Brain (organoid and tissue), 16 donors: ENCODE measurements at places on chromosomes 6 and 20.

DNA sequence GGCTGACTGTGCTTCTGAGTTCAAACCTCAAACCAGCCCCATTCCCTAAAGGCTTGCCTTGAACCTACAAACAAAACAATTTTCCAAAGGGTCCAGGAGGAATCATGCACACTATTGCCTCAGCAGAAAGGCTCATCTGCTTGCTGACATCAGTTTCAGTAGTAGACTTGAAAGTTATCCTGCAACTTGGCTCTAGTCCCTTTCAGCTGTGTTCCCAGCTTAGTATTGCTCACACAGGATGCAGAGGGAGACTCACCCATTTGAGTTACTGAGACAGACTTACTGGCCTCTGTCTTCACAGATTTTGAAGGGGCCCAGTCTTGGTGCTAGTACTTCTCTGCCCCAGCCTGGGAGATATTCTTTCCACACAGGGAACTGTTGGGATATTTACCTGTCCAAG, 38.5 kb upstream of the TFB1M start:
- no peak for DNase-seq

DNA sequence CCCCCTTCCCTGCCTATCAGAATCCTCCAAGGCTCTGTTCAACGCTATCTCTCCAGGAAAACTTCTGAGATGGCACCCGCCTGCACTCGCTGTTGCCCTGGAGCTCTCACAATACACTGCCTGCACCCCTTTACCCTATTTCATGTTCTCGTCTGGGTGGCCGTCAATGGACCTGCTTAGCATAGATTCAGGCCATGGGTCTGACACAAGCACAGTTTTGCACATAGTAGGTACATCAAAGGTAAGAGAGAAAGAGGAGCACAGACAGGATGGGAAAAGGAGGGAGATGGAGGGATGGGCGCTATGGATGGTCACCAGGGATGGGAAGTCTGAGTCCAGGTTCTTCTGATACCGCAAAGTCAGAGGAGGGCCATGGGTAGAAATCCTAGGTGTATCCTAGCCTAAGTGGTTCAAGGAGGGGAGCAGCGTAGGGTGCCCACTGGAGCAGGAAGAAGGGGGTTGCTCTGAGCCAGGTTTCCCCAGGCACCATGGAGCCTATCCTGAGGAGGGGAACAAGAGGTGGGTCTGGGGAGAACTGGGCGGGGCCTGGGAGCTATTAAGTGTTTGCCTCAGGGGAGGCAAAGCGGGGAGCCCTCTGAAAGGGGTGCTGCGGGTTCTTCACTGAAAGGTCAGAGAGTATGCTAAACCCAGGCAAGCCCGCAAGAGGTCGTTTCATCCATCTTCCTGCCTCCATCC, 89.3 kb downstream of the MRPL14 start:
- DNase-seq, result no peak

DNA sequence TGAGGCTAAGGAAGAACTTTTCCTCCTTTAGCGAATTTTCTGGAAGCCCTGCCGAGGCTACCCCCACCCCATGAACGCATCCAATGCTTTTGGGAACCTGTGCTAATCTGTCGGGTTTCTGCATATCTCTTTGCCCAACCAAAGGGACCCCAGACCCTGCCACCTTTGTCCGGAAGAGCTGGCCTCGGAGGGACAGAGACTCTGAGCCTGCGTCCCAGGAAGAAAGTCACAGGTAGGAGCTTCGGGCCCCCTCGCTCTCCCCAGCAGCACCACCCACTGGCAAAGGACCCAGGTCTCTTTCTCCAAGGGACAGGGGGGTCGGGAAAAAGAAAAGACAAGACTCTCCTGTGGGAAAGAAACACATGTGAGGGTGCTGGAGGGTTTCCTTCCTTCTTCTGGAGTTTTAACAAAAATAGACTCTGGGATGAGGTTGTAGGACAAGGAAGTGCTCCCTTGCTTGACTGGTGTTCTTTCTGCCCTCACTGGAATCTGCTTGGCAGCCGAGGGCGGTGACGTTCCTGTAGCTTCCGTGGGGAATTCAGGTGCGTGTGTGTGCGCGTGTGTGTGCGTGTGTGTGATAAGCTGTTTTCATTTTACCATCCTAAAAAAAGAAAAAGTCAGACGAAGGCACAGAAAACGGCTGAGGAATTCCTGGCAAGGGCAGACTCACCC, 16.3 kb upstream of the FOXC1 start:
- DNase-seq, result no peak

DNA sequence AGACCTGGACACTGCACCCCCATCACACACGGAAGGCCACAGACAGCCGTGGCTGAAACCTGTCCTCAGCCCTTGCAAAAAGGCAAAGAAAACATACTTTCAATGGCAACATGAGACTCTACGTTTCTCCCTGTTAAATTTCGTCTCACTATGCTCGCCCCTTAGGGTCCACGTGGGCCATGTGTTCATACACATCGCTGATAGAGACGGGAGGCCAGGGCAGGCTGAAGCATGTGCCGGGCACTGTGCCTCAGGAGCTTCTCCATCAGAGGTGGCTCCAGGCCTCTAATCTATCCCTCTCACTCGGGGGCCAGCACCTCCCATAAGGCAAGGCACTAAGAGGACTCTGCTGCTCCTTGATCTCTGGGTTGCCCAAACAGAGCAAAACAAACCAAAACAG, 17.5 kb downstream of the PXDC1 start:
- no peak for DNase-seq

DNA sequence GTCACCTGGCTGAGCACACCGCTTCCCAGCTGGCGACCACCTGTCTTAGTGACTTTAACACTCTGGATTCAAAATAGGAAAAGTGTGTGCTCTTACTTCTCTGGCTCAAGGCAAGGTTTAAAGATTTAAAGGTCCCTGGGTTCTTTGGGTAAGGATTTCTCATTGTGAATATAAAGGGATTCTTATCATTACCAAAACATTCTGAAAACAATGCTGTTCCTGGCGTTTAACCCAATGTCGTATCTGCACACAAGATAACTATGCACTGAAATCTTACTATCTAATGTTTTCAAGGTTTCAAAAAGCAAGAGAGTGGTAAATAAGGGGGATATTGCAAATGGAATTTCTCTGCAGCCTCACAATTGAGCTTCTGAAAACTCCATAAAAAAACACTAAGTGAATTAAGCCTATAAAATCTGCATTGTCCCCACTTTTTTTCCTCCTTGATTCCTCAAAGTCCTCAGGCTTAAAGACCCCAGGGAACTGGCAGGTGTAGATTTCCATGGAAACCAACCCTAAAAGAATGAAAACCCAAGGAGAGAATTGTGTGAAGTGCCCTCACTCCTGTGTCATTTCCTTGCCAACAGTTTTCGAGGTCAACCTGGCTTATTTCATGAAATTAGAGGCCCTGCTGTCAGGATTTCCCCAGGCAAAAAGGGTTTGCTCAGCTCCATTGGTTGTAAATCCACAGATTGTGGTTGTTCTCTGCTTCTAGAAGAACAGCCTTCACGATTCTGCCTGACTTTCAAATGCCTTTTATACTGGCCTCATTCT, 44.0 kb downstream of the BMP2 start:
- DNase-seq, result peak; percentile 82

- no peak for DNase-seq
These were observed 6.2 kb downstream of the RNF217 start for GRCh38 chr6:124968401-124968800.

GRCh38 chr6:159008656-159009288, 8.8 kb upstream of the RSPH3 start:
- DNase-seq, result peak; percentile 59

DNA sequence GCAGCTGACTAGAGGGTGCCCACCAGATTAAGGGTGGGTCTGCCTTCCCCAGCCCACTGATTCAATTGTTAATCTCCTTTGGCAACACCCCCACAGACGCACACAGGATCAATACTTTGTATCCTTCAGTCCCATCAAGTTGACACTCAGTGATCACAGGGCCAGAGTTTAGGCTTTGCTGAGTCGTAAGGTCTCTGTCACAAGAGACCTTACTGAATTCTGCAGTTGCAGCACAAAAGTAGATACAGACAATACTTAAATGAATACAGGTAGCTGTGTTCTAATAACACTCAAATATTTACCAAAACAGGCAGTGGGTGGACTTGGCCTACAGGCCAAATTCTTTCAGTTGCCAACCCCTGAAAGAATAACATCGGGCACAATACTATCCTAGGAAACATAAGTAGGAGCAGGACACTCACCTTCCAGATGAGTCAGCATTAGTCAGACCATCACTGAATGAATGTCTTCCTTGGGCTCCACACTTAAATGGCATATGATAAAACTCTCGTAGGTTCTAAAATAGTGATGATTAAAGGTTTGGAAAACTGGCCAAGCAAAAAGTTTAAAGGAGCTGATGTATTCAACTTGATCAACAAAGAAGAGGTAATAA, 190.0 kb downstream of the UBE3D start:
- DNase-seq, result no peak

DNA sequence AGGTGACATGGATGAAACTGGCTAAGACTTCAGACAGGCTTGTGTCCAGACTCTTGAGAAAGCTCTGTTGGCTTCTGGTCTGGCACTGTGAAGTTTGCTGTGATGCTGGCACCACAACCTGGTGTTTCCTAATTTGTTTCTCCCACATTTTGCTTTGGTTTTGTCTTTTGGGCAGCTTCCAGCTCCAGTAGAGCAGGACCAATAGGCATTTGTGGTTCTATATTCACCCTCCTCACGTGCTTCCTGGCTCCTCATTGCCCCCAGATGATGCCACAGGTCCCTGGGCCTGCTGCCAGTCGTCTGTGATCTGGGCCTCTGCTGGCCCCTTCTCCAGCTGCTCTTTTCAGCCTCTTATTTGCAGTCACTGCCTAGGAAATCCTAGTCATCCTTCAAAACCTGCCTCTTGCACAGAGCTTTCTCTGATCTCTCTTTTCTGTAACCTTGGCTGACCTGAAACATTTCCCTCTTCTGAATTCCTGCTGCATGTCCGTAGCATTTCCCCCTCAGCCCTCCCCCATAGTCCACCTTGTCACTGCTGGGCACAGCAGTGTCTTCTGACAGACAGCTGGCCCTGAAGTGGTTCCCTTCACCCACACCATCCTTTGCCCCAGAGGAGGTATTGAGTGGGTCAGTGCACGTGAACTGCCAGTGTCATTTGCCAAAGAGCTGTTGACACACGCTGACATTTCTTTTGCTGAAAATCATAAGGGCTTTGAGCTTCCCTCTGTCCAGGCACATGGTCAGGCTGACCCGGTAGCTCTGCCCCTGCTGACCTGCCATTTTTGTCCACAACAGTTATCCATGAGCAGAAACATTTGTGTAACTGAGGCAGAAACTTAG, 63.0 kb downstream of the PTPN1 start:
- peak; percentile 97 for DNase-seq

DNA sequence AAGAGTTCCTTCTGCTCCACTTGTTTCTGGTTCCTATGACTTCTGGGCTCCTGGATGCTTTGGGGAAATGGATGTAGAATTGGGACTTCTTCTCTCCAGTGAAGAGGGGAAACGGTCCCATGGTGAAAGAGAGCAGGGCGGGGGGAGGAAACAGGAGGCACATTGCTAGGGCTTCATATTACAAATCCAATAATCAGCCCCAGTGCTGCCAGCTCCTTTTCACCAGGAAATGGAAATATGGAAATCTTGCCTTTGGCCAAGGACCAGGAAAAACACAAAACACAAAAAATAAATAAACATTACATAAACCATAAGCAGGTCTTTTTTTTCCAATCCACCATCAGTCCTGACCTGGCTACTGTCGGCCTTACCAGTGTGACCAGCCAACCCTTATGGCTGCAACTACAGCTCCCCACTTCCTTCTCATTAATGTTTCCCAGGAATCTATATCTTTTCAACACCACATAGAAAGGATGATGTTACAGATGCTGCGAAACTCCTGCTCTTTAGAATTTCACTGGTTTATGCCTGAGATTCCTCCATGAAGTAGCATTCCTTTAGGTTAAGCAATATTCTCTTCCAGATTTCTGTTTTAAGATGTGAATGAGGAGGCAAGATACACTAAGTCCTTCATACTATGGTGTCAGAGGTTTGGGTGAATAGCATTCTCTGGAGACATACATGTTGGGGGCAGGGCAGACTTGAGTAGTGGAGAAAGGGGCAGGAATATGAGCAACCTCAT, 2.0 kb downstream of the PI3 start:
- no peak for DNase-seq

DNA sequence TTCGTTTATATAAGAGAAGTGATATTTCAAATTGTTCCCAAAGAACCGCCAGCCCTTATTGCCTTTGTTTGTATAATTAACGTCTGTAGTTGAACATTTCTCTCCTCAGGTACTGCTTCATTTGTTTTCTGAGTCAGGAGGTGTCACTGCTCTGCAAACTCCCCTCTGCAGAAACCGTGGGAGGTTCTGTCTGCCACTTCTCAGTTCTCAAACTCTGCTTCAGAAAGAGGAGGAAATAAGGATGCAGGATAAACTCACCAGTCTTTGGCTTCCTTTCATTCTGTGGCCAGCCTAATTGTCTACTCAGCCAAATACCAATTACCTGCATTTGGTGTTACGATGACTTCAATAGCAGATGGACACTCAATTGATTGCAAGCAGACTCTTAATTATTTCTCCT, 149.8 kb downstream of the PAK5 start:
- DNase-seq, result no peak

GRCh38 chr20:58227391-58228102, 906 bp downstream of the ANKRD60 start:
- DNase-seq, result no peak

DNA sequence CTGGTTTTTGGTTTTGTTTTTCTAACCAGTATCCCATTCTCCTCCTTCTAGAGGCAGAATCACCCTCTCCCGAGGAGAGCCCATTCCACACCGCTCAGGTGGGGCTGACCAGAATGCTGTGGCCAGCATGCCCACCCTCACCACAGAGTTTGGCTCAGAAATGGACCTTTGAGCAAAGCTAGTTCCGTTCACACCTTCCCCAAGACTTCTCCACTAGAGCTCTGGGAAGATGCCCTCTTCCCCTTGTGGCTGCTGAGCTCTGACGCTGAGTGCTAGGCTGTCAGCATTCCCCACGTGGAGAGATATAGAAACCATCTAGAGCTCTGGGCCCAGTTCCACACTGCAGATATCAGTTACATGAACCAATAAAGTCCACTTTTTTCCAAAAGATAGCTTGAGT, 7.9 kb downstream of the GPLD1 start:
- no peak for DNase-seq

GRCh38 chr6:137811916-137812553, 55.0 kb upstream of the TNFAIP3 start:
- DNase-seq, result no peak

DNA sequence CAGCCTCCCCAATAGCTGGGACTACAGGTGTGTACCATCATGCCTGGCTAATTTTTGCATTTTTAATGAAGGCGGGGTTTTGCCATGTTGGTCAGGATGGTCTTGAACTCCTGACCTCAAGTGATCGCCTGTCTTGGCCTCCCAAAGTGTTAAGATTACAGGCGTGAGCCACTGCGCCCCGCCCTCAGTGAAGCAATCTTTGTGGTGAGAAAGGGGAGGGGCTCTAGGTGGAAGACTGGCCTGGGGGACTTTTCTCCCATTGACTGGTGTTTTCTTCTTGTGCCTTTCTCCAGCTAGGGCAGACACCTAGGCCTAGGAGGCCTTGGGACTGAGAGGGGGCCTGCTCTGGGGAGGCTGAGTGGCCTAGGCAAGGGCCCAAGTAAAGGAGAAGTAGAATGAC, 84.1 kb downstream of the DNAAF9 start:
- no peak for DNase-seq

- no peak for DNase-seq
These were observed 2.6 kb downstream of the STK35 start for GRCh38 chr20:2104236-2104635.

GRCh38 chr20:21270806-21271205, 32.3 kb upstream of the XRN2 start:
- no peak for DNase-seq
